Sigmoid colon (tissue), 7 donors: ENCODE measurements at places on chromosomes 13 and 19. TPM values are rescaled to one million over a fixed set of nuclear protein-coding genes. Genes with fewer than 3 reads are reported as not detected.

GRCh38 chr13:44191504-44192171, 182.0 kb upstream of the SERP2 start:
- DNase-seq = no peak

DNA sequence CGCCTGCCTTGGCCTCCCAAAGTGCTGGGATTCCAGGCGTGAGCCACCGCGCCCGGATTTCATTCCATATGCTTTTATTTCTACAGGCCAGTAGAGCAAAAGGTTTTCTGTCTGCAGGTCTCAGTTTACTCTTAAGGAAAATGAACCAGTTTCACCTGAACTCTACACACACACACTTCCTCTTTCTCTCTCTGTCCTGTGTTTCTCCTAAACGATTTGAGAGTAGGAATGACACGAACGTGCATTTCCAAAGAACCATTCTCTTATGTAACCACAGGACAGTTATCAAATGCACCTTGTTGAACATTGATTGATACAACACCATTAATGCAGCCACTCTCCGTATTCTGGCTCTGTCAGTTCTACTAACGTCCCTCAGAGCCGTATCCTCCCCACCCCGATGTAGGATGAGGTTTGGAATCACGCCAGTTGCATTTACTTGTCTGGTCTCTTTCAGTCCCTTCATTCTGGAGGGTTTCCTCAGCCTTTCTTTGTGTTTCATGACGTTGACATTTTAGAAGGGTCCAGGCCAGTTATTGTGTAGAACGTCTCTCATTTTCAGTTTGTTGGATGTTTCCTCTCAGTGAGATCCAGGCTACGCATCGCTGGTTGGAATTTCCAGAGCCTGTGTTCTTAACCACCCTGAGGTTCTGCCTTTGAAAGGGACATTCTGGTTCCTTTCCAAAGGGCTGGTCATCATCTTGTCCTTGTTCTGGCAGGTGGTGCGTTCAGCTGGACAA, 36.0 kb downstream of the BICRA start:
- DNase-seq = no peak

CYP2A6 gene
- 1.8 TPM for total RNA-seq

DNA sequence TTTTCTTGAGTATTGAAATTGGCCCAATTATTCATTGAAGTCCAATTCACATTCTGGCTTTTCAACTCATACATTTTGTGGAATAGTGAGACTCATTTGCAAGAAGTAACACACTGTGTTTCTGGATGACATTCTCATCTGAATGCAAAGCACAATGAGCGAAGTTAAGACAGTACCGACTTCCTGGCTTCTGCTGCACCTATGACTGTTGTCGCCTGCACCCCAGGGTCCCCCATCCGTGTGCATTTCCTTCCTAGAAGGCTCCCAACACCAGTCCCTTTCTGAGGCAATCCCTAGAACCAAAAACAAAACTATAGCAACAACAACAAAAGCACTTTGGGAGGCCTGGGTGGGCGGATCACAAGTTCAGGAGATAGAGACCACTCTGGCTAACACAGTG, 183.3 kb downstream of the SHISA2 start:
- no peak for DNase-seq

GRCh38 chr19:42488783-42489521, 39.3 kb downstream of the CEACAM1 start:
- DNase-seq = no peak

DNA sequence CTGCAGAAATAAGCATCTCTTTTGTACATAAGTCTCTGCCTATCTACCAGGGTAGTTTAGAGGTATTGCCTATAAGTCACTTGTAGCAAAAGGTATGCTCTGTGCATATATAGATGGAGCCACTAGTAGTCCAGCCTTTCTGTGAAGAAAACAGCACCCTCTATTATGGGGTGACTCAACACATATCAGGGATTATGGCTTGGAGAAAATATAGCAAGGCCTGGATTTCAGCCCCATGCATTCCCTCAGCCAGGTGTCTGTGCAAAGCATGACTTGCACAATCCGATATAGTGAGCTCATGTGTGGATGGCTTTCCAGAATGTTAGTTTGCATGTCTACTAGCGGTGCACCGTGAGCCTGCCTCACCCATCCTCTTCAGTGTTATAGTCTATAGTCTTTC, 13.4 kb upstream of the NALCN start:
- DNase-seq = no peak

LRP3 gene
- total RNA-seq = 20.9 TPM

IL17D gene
- total RNA-seq = 1.5 TPM

DNA sequence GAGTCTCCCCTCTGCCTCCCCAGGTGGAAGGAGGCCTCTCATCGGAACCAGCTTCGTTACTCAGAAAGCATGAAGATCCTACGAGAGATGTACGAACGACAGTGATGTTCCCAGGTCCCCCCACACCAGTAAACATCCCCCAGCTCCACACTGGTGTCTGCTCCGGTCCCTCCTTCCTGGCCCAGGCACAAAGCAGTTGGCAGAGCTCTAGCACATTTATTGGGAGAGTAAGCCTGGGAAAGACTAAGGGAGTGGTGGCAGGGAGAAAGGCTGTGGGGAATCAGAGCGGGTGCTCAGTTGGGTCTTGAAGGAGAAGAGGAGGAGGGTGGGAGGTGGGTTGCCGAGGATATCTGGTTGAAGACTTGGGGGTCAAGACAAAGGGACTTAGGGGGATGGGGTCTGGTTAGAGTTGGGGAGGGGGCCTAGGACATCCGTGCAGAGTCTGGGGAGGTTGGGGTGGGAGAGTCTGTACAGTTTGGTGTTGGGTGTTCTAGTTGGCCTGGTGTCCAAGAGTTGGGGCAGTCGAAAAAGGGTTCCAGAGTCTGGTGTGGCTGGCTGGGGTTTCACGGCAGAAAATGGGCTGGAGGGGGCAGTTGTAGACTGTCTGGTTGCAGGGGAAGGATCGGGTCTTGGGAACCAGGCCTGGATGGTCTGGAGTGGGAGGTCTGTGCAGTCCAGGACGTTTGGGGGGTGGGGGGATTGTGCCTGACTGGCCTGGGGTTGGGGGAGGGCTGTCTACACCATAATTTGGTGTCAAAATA, 2.3 kb downstream of the HSPB6 start:
- DNase-seq = peak; percentile 70

- peak; percentile 70 for DNase-seq
Observed at GRCh38 chr19:48553676-48554384, 1.9 kb downstream of the SULT2B1 start.

GRCh38 chr13:33172911-33173310, 112.6 kb downstream of the STARD13 start:
- DNase-seq = no peak

DNA sequence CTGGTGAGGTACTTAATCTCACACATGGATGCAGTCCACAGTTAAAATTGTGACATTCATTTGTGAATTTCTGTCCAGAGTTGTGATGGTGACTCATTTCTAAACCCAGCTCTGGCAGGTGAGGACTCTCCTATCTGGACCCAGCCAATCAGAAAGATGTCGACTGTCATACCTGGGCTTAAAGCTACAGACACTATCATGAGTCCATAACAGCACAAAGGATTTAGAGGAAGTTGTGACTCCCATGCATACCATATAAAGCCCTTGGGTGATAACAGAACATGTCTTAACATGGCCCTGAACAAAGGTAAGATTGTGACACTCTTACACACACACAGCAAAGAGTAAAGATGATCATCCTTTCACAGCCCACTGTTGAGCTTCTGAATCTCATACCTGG, 59.7 kb upstream of the ZNF724 start:
- DNase-seq = no peak

- no peak for DNase-seq
Observed at GRCh38 chr13:64206430-64207225, 2791.0 kb upstream of the PCDH20 start.
